ENCODE measurements at places on chromosomes 3 and 15. TPM values are rescaled to one million over a fixed set of nuclear protein-coding genes. Genes with fewer than 3 reads are reported as not detected.

DNA sequence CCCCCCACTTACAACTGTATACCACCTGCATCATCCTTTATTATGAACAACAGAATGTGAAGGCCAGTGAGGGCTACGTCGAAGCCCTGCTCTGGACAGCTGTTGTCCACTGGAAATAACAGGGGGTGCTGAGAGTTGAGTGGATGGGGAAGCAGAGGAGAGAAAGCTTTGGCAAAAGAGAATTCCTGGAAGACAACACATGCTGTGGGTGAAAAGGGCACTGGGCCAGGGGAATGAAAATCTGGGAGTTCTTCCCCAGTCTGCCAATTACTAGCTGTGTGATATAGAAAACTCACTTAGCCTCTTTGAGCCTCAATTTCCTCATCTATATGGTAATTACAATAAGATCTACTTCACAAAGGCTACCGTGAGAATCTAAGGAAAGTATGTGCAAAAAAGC is 40.7 kb downstream of the FSTL1 start:
- no peaks in the 10 kb centered on the region for H3K4me1 ChIP-seq
- no peak overlapping the region for H3K27ac ChIP-seq
- no peak for DNase-seq
- H3K4me3 ChIP-seq, result no peak overlapping the region
- peaks cover 21% of the 10 kb centered on the region for H3K36me3 ChIP-seq

DNA sequence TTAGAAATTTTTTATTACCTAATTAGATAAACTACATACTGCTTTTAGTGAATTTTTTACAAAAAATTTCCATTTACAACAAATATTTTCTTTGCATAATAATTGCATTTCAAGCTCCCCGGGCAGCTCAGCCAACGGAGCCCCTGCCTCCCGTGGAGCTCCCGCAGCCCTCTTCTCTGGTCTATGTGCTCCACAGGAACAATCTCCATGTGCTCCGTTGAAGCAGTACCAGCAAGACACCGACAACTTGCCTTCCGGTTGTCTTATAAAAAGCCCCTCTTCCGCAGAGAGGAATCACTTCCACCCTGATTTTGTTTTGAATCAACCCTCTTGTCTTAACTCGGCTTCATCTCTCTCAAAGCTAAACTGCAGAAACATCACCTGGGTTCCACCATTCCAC is 46.9 kb upstream of the CHD2 start:
- no peak overlapping the region for H3K4me3 ChIP-seq
- H3K4me1 ChIP-seq, result peaks cover 11% of the 10 kb centered on the region
- H3K36me3 ChIP-seq, result no peaks in the 10 kb centered on the region
- no peak for DNase-seq

- no peaks in the 10 kb centered on the region for H3K36me3 ChIP-seq
- H3K27me3 ChIP-seq, result peaks cover 21% of the 10 kb centered on the region
- no peak overlapping the region for H3K27ac ChIP-seq
- no peak overlapping the region for H3K4me3 ChIP-seq
- DNase-seq, result no peak
These were observed 139.2 kb downstream of the THSD4 start for GRCh38 chr15:71254491-71254890.

MUSTN1 gene
- not detected for total RNA-seq

BFSP2 gene
- not detected for total RNA-seq

HTR3E gene
- total RNA-seq, result not detected

- no peaks in the 10 kb centered on the region for H3K36me3 ChIP-seq
- DNase-seq, result no peak
- no peak overlapping the region for H3K4me3 ChIP-seq
- no peaks in the 10 kb centered on the region for H3K27me3 ChIP-seq
- H3K4me1 ChIP-seq, result peaks cover 8% of the 10 kb centered on the region
These were observed 123.9 kb downstream of the FEZF2 start for GRCh38 chr3:62249484-62249776.

LINGO1 gene
- 35.1 TPM for total RNA-seq

HESX1 gene
- 0.96 TPM for total RNA-seq

GRCh38 chr15:25776071-25776746 is 86.9 kb downstream of the ATP10A start:
- no peaks in the 10 kb centered on the region for H3K4me1 ChIP-seq
- H3K36me3 ChIP-seq, result no peaks in the 10 kb centered on the region
- H3K4me3 ChIP-seq, result no peak overlapping the region
- H3K27me3 ChIP-seq, result peaks cover 3% of the 10 kb centered on the region
- no peak for DNase-seq

DNA sequence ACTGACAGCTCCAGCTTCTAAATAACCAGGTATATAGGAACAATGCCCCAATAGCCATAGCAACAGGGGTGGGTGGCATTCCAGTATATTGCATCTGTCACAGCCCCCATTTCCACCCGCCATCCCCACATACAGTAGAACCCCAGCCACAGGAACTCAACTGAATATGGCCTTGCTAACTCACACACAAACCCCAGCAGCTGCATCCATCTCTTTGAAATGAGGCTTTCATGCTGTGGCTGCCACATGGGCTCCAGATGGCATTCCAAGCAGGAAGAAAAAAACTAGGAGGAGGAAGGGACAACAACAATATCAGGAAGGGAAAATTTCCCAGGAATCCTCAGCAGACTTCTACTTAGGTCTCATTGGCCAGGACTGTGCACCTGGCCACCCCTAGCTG is 54.6 kb downstream of the CCR3 start:
- H3K4me1 ChIP-seq, result no peaks in the 10 kb centered on the region
- H3K36me3 ChIP-seq, result no peaks in the 10 kb centered on the region
- H3K27ac ChIP-seq, result no peak overlapping the region
- no peak overlapping the region for H3K4me3 ChIP-seq
- peaks cover 21% of the 10 kb centered on the region for H3K27me3 ChIP-seq

DNA sequence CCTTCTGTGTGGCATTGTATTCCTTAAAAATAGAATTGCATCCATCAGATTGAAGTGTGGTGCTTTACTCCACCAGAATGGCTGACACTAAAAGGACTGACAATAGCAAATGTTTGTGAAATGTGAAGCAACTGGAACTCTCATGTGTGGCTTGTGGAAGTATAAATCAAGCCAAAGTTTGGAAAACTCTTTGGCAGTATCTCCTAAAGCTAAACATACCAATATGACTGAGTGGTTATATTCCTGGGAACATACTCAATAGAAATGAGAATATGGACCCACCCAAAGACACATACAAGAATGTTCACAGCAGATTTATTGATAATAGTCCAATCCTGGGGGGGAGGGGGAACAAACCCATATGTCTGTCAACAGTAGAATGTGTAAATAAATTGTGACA is 87.1 kb downstream of the RARB start:
- H3K36me3 ChIP-seq, result peaks cover 11% of the 10 kb centered on the region
- H3K27me3 ChIP-seq, result no peaks in the 10 kb centered on the region
- no peak overlapping the region for H3K4me3 ChIP-seq
- no peak for DNase-seq
- no peak overlapping the region for H3K27ac ChIP-seq

LDHAL6B gene
- not detected for total RNA-seq

AGTR1 gene
- total RNA-seq, result 8.2 TPM

DNA sequence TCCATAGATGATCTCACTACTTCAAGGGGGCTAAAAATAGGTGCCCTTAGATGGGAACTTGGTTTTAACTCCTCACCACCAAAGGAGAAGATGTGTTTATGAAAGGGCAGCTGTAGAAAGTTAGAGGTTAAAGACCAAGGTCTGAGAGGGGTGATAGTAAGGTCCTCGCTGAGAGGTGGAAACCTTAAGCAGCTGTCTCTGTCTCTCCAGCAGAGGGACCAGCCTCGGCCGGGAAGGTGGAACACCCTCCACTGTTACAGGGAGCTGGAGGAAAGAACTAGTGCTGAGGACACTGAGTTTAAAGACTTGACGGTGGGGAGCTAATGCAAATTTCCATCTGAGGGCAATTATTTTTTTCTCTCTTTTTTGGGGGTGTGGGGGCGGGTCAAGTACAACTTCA is 8.9 kb upstream of the RLBP1 start:
- DNase-seq, result no peak
- H3K27ac ChIP-seq, result no peak overlapping the region
- H3K4me1 ChIP-seq, result no peaks in the 10 kb centered on the region
- H3K36me3 ChIP-seq, result no peaks in the 10 kb centered on the region
- H3K27me3 ChIP-seq, result peaks cover 22% of the 10 kb centered on the region

DNA sequence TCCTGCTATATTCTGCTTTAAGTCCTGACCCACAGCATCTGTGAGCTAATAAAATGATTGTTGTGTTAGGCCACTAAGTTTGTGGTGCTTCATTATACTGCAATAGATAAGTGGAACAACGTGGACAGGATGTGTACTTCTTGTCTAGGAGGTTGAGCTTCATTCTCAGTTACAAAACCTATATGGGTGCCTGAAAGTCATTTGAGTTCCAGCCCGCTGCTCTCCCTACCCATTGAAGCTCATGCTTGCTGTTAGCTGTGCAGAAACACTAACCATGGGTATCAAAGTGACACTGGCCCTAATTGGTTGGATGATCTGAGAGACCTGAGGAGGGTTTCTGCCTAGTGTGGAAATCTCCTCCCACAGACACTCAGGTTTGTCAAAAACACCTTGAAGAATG is 357.2 kb downstream of the PDCD6IP start:
- no peak overlapping the region for H3K27ac ChIP-seq
- no peak for DNase-seq
- H3K27me3 ChIP-seq, result no peaks in the 10 kb centered on the region
- no peak overlapping the region for H3K4me3 ChIP-seq

GRCh38 chr3:13883681-13884080 is 3.8 kb upstream of the WNT7A start:
- no peaks in the 10 kb centered on the region for H3K36me3 ChIP-seq
- H3K4me3 ChIP-seq, result no peak overlapping the region
- DNase-seq, result no peak
- no peak overlapping the region for H3K27ac ChIP-seq

GRCh38 chr15:22839046-22839695 is 705 bp downstream of the NIPA2 start:
- H3K4me3 ChIP-seq, result peak overlapping the region; percentile 90
- H3K27ac ChIP-seq, result peak overlapping the region; percentile 96
- peaks cover 2% of the 10 kb centered on the region for H3K36me3 ChIP-seq
- no peaks in the 10 kb centered on the region for H3K27me3 ChIP-seq

DNA sequence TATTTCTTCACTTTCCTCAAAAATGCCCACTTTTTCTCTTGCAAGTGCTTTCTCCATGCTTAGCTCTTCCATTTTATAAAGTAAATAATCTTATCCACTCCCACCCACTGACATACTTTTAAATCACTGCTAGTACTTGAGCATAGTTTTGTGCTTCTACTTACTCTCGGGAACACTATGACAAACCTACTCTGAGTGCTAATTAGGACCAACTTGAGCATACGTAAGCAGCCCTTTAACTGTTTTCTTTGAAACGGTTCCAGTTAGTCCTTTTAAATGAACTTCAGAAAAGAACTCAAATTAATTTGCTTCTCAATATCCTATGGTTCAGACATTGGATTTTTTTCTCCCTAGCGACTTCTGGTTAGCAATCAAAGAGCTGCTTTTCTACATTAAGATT is 280.0 kb upstream of the SOX2 start:
- H3K27ac ChIP-seq, result no peak overlapping the region
- H3K4me3 ChIP-seq, result no peak overlapping the region
- no peak for DNase-seq
- H3K27me3 ChIP-seq, result no peaks in the 10 kb centered on the region
- H3K4me1 ChIP-seq, result peaks cover 4% of the 10 kb centered on the region
- no peaks in the 10 kb centered on the region for H3K36me3 ChIP-seq

TRAT1 gene
- not detected for total RNA-seq

- H3K27ac ChIP-seq, result no peak overlapping the region
- no peak for DNase-seq
- H3K27me3 ChIP-seq, result no peaks in the 10 kb centered on the region
These were observed 32.2 kb downstream of the HGD start for GRCh38 chr3:120649830-120650233.

DNA sequence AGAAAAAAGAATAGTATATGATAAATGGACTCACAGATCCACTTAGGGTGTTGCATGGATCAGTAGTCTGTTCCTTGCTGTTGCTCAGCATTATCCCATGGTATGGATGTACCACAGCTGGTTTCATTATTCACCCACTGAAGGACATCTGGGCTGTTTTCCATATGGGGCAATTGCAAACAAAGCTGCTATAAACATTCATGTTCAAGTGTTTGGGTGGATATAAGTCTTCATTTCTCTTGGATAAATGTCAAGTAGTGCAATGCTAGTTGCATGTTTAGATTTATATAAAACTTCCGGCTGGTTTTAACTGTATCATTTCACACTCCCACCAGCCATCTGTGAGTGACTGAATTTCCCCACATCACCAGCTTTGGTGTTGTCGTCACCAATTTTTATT is 137.7 kb downstream of the ASB7 start:
- no peak overlapping the region for H3K27ac ChIP-seq
- H3K4me3 ChIP-seq, result no peak overlapping the region
- DNase-seq, result no peak
- peaks cover 6% of the 10 kb centered on the region for H3K27me3 ChIP-seq
- H3K36me3 ChIP-seq, result no peaks in the 10 kb centered on the region

DNA sequence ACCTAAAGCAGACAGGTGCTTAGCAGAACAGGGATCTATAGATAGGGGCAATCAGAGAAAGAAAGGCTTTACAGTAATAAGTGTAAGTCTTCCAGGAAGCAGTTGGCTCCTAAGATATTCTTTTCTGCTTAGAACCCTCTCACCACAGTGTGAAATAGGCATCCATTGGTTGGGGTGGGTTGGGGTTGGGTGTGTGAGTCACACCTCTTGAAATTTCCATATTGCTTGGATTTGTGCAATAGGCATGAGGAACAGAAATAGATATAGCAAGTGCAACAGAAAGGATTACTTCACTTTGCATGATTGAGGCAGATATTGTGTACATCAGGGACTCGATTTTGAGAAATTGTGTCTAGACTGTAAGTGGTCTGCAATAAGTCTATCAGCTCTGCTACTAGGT is 200.1 kb upstream of the GAP43 start:
- H3K27ac ChIP-seq, result no peak overlapping the region
- H3K27me3 ChIP-seq, result no peaks in the 10 kb centered on the region
- no peaks in the 10 kb centered on the region for H3K4me1 ChIP-seq
- no peak for DNase-seq
- H3K4me3 ChIP-seq, result no peak overlapping the region
- no peaks in the 10 kb centered on the region for H3K36me3 ChIP-seq

DNA sequence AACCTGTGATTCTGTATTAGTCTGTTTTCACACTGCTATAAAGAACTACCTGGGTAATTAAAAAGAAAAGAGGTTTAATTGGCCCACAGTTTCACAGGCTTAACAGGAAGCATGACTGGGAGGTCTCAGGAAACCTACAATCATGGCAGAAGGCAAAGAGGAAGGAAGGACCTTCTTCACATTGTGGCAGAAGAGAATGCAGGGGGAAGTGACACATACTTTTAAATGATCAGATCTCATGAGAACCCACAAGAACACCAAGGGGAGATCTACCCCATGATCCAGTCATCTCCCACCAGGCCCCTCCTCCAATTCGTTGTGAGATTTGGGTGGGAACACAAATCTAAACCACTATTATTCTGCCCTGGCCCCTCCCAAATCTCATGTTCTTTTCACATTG is 6.1 kb downstream of the ZKSCAN7 start:
- H3K36me3 ChIP-seq, result peaks cover 83% of the 10 kb centered on the region
- H3K4me1 ChIP-seq, result peaks cover 10% of the 10 kb centered on the region
- DNase-seq, result no peak

GRCh38 chr3:178202194-178202593 is 334.0 kb upstream of the KCNMB2 start:
- no peaks in the 10 kb centered on the region for H3K36me3 ChIP-seq
- peaks cover 13% of the 10 kb centered on the region for H3K4me1 ChIP-seq
- DNase-seq, result no peak
- H3K27ac ChIP-seq, result no peak overlapping the region

Measured in progenitor cell of endocrine pancreas (in vitro differentiated cells).